ENCODE measurements at places on chromosomes 1 and 21.

DNA sequence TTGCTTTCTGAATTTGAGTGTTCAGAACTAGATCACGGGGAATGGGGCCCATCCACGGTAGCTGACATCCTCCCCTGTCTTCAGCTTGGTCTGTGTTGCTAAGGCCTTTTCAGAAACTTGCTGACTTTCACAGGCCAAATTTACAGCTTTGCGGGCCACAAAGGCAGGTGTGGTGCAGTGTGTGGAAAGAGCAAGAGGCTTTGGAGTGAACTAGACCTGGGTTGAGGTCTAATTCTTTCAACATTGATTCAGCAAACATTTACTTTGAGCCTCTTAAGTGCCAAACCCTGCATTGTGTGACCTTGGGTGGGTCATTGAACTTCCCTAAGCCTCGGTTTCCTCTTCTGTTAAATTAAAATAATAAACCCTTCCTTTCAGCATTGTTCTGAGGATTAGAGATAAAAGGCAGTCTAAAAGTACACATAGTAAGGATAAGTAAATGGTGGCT lies 24.3 kb downstream of the STPG1 start:
- no peak for DNase-seq

DNA sequence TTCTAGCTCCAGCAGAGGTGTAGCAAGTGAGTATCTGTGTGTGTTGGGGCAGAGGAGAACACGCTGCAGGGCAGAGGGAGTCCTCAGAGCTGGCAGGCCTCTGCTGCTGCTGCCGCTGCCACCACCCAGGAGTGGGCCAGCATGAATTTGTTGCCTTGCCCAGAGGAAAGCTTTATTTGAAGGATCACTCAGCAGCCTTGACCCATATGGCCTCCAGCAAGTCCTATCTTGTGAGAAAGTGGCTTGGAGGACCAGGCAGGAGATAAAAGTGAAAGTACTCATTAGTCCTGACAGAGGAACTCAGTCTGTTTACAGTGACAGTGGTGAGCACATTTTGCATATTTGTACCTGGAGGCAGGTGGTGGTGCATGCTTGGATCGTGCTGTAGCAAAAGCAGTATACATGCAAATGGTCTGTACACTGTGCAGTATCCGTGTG lies 3.1 kb downstream of the TRAF5 start:
- no peak for DNase-seq

- DNase-seq: peak; percentile 58
Measured at GRCh38 chr1:36369061-36369861, 16.5 kb downstream of the STK40 start.

DNA sequence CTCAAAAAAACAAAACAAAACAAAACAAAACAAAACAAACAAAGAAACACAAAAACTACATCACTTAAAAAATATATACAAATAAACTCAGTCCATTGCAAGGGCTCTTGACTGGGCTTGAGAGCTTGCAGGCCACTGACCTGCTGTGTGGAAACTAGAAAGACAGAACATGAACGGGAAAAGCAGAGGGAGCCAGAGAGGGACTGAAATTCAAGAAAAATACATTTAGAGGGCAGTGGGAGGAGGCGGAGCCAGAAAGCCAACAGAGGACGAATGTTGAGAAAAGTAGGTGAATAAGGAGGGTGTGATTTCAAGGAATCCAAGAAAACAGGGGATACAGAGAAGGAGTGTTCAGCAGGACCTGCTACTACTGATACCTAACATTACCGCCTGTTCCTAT lies 41.4 kb upstream of the PLA2G2C start:
- no peak for DNase-seq

- DNase-seq: peak; percentile 77
Measured at GRCh38 chr1:1906185-1907097, 8.6 kb upstream of the CALML6 start.

- DNase-seq: no peak
Measured at GRCh38 chr1:193285641-193286040, 99.2 kb upstream of the B3GALT2 start.

- no peak for DNase-seq
Measured at GRCh38 chr1:115445090-115445489, 107.0 kb upstream of the NGF start.

- no peak for DNase-seq
Measured at GRCh38 chr1:200310824-200311223, 99.0 kb downstream of the ZNF281 start.

DNA sequence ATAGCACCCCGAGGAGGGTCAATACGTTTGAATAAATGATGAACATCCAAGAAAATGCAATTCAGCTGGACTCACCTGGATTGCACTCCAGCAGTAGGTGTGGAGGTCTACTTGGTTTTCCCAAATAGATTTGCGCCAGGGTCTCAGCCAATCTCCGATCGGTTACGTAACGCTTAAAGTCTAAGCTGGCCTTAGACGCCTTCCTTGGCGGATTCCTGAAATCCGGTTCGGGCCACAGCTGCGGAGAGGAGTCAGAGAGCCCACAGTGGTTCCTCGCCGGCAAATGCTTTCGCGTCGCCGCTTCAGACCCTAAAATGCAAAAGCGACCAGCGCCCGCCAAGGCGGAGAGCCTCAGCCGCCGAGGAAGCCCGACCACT lies 322 bp downstream of the TFB2M start:
- DNase-seq: no peak

DNA sequence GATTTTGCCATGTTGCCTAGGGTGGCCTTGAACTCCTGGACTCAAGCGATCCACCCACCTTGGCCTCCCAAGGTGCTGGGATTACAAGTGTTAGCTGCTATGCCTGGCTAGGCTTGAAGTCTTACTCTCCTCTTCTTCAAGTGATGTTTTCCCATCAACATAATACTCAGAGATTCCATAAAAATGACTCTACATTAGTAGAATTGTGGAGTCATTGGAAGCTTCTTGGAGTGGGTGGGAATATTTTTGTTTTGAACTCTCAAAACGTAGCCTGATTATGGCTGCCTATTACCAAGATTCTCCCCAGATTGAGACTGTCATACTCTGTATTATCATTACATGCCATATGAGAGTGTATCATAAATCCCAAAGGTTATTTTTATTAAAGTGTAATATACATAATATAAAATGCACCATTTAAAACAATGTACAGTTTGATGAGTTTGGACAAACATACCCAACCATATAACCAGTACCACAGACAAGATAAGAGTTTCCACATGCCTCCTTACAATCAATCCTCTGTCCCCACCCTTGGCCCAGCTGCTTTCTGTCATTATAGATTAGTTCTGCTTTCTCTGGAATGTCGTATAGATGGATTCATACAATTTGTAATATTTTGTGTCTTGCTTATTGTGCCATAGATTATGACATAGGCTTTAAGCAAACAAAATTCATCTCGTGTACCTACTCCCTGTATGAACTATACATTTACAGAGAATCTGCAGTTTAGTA lies 8.0 kb upstream of the DNM3 start:
- no peak for DNase-seq

DNA sequence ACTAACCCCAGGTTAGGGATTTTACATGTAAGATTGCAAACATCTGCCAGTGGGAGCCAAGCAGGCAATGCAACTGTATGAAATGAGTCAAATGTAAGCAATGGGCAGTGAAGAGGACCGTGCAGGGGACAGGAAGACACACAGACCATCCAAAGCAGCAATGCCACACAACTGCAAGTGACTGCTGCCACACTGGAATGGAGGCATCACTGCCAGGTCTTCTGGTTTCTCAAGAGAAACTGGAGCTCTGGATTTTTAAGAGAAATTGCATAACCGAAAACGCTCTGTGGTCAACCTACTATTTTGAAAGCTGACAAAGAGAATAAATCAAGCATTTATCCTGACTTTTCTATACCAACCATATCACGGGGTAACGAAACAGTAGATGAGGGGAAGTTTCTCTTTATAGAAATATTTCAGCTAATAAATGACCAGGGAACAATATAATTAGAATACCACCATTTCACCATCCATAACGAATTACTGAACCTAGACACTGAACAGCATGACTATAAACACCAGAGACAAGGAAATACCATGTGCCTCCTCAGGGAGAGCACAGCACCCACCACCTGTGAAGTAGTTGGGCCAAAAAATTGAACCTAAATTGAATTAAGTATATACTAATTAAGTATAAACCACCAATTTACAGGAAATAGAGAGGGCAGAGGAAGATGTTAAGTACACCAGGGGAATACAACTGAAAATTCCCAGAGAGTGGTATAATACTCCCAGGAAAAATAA lies 4.4 kb downstream of the AK2 start:
- DNase-seq: no peak

GRCh38 chr1:26225033-26225831 lies 8.8 kb upstream of the CEP85 start:
- no peak for DNase-seq

- no peak for DNase-seq
Measured at GRCh38 chr21:41601573-41602368, 93.8 kb upstream of the TMPRSS2 start.

DNA sequence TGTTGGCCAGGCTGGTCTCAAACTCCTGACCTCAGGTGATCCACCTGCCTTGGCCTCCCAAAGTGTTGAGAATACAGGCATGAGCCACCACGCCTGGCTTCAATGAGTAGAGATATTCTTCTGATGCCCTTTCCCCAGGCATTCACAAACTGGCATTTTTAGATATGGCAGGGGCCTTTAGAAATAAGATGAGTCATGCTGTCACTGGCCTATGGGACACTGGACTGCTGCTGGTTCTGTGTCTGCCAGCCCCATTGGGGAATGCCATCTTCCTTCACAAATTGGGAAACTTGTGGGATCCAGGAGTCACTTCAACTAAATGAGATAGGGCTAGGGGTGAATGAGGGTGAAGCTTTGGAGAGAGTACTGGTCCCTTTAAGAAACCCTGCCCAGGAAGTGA lies 16.0 kb downstream of the KLHDC8A start:
- no peak for DNase-seq

DNA sequence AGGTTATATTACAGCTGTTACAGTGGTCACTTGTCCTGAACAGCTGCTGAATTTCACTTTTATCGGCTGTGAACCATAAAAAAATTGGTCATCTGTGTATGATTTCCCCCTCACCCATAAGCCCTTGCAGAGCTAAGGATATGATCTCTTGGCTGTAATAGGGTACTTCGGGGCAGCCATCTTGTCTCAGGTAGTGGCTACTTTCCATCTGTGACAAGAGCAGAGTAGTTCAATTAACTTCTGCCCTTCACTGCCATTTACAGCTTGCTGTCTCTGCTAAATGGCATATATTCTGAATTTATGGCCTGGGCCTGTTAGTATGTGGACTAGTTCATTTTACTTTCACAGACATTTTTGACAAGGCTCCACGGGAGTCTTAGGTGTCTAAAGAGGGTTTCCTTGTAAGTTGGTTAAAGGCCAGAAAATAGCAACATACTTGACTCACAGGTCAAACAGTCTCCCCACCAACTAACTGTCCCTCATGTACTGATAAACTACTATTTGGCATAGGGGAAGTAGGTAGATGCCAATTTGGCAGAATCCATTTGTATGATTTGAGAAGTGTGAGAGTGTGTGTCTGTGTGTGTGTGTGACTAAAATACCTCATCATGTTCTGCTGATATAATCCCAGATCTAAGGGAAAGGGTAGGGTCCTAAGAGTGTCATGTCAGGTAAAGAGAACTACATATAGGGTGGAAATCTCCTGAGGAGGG lies 151.6 kb downstream of the KCTD3 start:
- no peak for DNase-seq

DNA sequence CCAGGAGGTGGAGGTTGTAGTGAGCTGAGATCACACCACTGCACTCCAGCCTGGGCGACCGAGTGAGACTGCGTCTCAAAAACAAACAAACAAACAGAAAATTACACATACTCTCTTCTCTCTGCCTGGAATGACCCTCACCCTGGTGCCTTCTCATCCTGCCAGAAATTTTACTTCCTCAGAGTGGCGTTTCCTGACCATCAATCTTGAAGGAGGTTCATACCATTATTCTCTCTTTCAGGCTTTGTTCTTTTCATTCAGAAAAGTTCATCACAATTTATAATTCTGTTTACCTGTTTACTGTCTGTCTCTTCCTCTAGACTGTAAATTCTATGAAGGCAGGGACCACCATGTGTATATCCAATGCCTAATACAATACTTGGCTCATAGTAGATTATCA lies 79.3 kb downstream of the RPS6KA1 start:
- no peak for DNase-seq

DNA sequence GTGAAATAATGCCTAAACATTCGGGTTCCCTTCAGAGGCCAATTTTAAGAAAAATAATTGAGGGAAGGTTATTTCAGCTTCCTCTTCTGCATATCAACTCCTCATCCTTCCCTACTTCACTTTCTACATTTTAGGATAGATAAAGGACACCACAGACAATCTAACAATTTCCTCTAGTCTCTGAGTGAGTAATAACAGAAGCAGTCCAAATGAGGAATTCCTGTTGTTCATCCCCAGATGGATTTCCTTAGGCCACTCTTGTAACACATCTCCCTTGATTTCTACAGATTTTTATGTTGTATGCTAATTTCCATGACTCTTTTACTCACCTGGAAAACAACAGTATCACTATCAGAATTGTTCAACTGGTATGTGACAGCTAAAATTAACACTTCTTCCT lies 87.7 kb upstream of the LYPLAL1 start:
- DNase-seq: no peak
